Inflammatory macrophage treated with lipopolysaccharide for 1 hour (primary cell): ENCODE measurements at places on chromosomes 16 and 17.
A peak's percentile ranks its signal among the peaks of the same experiment; 100 is the strongest.

DNA sequence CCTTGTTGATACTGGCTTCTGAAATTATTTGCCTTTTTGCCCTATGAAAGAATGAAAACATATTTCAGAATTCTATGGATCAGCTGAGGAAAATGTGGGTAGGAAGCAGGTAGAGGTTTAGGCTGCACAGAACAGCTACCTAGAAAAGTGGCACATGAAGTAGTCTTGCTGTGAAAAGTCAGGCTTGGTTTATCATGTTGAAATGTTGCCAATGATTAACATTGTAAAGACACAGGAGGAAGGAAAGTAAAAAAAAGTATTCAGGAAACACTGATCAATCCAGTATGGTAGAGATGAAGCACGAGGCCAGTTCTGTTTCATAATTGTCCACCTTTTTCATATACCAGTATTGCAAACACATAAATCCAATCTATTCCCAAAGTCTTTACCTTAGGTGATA is 29.9 kb downstream of the ABCA6 start:
- no peak for DNase-seq

GRCh38 chr17:18963126-18964017 is 11.4 kb downstream of the SLC5A10 start:
- no peak for DNase-seq

GRCh38 chr16:88879788-88880055 is 13.3 kb upstream of the PABPN1L start:
- DNase-seq, result no peak

DNA sequence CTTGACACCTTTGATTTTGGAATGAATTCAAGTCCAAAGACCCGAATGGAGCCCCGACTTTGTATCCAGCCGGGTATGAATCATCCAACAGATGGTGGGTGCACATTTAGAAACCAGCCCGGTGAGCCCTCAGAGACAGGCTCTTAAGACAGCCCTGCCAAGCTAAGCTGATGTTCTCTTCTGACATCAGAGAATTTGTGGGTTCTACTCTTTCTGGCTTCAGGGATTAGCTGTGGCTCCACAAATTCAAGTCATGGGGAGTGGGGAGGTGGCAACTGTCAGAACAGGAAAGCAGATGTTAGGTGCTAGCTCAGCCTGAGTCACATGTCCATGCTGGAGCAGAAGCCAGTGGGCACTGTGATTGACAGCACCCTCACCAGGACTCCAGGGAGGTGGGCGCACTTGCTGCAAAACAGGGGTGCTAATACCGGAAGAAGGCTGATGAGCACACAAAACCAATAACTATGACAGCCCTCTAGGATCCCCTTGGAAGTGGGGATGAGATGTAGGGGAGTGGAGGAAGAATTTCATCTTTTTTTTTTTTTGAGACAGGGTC is 31.4 kb upstream of the XYLT2 start:
- no peak for DNase-seq

- no peak for DNase-seq
Measured at GRCh38 chr17:46911311-46911710, 11.6 kb upstream of the GOSR2 start.

DNA sequence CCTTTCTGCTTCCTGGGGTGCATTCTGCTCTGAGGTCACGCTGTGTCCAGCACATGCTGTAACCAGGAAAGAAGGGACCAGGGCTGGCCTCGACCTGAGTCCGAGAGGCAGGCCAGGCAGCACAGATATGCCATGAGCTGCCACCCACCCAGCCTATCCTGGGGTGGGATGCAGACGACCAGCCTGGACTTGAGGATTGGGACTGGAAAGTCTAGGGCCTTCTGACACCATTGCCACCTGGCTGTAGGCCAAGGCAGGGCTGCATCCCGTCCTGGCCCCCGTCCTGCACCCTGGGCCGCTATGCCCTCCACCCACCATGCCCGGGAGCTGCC is 14.3 kb downstream of the ENGASE start:
- no peak for DNase-seq

DNA sequence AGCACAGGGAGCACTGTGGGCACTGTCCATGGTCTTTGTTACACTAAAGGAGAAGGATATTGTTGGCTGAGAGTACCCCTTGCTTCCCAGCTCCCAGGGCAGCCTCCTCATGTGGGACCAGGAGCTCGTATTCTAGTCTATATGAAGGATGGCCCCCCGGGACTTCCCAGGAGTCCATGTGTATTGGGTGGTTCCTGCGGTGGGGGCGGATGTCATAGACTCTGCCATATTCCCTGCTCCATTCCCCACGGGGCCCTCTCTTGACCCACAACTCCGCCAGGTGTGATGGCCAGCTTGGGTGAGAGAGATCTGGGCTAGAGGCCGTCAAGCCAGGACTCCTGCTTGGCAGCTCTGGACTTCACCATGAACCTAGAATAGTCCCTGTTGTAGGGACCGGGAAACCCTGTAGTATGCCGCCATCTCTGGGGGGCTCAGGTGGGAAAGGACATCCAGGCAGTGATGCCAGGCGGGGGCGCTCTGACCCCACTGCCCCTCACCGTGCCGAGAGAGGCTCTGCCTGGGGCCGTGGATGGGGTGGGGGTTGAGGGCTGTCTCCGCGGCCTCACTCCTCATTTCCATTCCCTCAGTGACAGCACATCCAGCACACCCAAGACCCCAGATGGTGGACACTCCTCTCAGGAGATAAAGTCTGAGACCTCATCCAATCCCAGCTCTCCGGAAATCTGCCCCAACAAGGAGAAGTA is 37.8 kb downstream of the OR1D5 start:
- DNase-seq, result no peak

- no peak for DNase-seq
Measured at GRCh38 chr16:68383858-68384257, 64.5 kb downstream of the SMPD3 start.

- no peak for DNase-seq
Measured at GRCh38 chr17:62193249-62193648, 128.2 kb upstream of the MED13 start.

DNA sequence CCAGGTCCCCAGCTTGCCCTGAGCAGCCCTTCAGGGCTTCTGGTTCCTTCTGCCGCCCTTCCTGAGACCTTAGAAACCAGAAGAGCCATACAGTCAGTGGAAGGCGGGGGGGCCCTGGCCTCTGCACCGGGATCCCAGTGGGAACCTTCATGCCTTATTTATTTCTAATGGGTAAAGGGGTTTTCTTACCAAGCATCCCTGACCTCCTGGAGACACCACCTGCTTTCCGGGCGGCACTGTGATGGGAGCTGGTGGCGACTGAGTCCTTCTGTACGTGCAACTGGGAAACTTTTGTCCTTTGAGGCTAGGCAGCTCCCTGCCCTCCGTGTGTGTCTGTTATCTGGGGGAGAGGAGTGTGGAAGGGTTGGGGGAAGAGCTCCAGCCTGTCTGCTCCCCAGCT is 7.2 kb upstream of the MRPL58 start:
- no peak for DNase-seq

DNA sequence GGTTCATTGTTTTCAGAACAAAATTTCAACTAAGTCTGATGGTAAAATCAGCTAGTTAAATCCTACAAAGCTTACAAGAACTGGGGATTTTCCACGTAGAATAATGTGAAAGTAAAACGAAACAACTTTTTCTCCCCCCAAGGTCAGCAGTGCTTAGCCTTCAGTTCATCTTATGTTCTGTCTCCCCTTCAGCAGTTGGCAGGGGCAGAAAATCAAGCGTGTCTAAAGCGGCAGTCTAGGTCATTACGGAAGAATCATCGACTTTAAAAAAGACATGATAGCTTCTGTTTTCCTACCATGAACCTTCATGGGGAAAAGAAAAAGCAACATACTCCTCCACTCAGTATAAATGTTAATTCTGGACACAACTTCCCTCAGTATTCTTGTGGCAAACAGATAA is 50.7 kb downstream of the GNA13 start:
- DNase-seq, result no peak

- DNase-seq, result peak; percentile 70
Measured at GRCh38 chr16:4682616-4683254, 10.6 kb upstream of the NUDT16L1 start.

GRCh38 chr16:2529961-2530628 is 1.1 kb downstream of the CEMP1 start:
- no peak for DNase-seq

GRCh38 chr16:4529085-4530060 is 9.2 kb downstream of the CDIP1 start:
- DNase-seq, result no peak

- DNase-seq, result peak; percentile 46
Measured at GRCh38 chr17:79836972-79837887, 2.0 kb downstream of the CBX4 start.

GRCh38 chr17:64357191-64357981 is 33.3 kb downstream of the PECAM1 start:
- peak; percentile 50 for DNase-seq

DNA sequence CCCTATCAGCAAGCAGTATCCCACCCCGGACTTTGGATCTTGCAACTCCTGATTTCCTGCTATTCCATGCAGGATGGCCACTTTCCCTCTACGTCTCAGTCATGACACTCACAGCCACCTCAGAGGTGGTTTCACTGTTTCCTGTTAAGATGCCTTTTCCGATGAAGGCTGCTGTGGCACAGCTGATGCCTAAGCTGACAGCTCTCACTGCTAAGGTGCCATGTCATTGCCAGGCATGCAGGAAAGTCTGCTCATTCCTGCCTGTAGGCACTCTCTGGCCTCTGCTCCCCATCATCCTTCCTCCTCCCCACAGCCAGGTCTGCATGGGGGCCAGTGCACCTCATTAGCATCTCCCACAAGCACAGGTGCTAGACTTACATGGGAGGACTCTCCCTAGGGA is 173.0 kb downstream of the CBLN1 start:
- DNase-seq, result no peak

DNA sequence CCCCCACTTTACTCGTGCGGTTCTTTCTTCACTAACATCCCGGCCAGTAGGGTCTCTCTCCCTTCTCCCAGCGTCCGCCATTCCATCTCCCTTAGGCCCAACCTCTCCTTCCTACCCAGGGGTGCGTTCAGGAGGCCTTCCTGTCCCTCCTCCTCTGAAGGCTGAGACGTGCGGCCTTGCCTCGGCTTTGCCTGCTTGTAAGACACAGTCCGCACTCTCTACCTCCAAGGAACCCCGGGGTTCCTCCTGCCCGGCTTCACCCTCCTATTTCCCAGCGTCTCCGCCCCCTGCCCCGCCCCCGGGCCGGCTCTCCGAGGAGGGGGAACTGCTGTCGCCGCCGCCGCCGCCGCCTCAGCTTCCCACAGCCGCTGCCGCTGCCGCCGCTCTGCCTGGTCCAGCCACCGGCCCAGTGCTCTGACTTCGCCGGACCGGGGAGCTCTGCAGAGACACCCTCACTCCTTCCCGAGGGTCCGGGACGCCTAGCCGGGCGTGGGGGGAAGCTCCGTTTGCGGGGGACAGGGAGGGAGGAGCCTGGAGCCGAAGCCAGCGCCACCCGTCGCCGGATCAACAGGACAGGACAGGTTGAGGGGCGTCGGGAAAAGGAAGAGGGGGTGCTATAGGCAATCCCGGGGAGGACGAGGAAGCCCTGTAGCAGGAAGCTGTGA is 1.2 kb upstream of the FGF11 start:
- DNase-seq, result peak; percentile 57

DNA sequence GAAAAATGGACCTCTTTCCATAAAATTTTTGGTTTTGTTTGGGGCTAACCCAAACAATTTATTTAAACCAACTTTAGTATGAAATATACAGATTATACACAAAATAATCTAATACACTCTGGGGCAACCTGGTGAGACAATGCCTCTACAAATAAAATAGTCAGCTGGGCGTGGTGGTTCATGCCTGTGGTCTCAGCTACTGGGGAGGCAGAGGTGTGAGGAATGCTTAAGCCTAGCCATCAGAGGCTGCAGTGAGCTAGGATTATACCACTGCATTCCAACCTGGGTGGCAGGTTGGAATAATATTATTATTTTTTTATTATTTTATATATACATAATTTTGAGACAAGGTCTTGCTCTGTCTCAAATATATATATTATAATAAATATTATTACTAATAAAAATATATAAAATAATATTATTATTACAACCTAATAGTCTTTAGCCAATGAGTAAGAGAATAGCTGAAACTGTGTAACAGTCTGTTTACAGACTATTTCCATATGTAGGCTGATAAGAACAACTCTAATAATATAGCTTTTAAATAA is 50.5 kb downstream of the GLG1 start:
- DNase-seq, result no peak

GRCh38 chr16:56607109-56607618 is 1.2 kb upstream of the MT2A start:
- DNase-seq, result no peak

- DNase-seq, result no peak
Measured at GRCh38 chr17:67111327-67111726, 67.0 kb downstream of the CACNG1 start.

GRCh38 chr16:52022177-52022576 is 524.8 kb downstream of the TOX3 start:
- DNase-seq, result no peak

- no peak for DNase-seq
Measured at GRCh38 chr16:69711115-69711740, 15.1 kb downstream of the NQO1 start.

DNA sequence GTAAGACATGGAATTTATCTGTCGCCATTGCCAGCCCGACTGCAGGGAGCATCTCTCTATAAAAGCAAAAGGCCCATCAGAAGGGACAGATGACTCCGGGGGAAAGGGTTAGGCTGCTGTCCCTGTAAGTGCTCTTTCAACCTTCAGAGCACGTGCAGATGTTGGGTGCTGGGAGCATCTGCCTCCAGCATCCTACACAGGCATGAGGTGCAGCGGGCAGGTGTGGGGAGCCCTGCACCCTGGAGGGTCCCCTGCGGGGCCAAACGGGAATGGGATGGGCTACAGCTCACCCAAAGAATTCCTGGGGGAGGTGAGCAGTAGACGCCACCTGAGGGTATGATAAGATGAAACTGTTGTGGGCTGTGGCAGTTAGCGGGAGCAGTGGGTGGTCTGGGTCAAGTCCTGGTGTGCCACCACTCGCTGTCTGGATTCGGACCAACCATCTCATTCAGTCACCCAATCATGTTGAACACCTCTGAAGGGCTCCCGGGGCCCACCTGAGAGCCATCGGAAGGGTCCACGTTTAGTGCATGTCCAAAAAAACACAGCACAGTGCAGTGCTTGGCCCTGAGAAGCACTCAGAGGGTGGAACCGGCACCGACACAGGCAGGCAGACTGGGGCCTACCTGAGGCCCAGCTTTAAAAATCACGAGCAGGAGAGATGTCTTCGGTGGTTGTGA is 3.8 kb downstream of the SMCR8 start:
- DNase-seq, result no peak

DNA sequence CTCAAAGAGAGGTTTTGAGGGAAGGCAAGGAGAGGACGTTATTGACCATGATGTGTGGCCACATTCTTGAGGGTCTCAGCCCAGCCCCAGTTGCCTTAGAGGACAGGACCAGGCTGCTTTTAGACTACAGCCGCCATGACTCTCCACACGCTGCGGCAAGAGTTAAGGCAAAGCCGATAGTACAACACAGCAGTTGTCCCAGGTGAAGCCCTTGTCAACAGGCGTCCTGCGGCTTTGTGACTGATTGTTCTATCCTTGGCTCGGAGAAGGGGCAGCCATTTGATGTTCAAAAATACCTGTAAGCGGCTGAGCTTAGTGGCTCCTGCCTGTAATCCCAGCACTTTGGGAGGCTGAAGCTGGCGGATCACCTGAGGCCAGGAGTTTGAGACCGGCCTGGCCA is 28.8 kb downstream of the TMEM92 start:
- no peak for DNase-seq

- DNase-seq, result no peak
Measured at GRCh38 chr17:36892112-36892838, 45.0 kb upstream of the LHX1 start.

- DNase-seq, result no peak
Measured at GRCh38 chr17:21375757-21376080, 438 bp upstream of the KCNJ12 start.
